ENCODE measurements at places on chromosomes 2 and 18.

DNA sequence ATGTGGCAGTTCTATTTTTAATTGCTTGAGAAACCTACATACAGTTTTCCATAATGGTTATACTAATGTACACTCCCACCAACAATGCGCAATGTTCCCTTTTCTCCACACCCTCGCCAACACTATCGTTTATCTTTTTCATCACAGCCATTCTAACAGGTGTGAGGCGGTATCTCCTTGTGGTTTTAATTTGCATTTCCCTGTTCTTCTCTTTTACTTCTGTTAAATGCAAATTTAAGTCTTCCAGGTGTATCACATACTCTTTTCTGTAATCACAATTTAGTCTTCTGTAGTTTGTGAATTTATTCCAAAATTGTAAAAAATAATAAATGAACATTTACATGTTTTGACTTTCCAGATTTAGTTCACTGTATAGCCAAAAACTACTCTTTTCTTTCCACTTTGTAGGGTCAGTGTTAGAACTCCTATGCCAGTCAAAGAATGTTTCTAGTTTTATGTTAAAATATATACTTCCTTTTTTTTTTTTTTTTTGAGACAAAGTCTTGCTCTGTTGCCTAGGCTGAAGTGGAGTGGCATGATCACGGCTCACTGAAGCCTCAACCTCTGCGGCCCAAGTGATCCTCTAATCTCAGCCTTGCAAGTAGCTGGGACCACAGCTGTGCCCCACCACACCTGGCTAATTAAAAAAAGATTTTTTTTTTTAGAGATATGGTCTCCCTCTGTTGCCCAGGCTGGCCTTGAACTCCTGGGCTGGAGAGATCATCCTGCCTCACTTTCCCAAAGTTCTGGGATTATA lies 15.4 kb upstream of the ACYP2 start:
- no peak for DNase-seq

DNA sequence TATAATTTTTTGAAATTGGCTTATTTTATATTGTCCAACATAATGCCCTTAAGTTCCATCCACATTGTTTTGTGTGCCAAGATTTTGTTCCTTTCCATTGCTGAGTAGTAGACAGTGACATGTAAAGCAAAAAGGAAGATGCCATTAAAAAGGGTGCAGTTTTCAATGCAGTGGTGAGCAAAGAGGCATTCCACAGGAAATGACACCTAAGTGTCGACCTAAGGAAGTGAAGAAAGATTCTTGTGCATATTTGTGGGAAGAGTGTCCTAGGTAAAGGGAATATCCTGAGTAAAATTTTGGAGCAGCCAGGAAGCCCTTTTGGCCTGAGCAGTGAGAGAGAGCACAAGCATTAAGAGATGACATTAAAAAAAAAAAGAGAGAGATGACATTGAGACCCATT lies 1099.9 kb downstream of the DPP10 start:
- DNase-seq, result no peak

DNA sequence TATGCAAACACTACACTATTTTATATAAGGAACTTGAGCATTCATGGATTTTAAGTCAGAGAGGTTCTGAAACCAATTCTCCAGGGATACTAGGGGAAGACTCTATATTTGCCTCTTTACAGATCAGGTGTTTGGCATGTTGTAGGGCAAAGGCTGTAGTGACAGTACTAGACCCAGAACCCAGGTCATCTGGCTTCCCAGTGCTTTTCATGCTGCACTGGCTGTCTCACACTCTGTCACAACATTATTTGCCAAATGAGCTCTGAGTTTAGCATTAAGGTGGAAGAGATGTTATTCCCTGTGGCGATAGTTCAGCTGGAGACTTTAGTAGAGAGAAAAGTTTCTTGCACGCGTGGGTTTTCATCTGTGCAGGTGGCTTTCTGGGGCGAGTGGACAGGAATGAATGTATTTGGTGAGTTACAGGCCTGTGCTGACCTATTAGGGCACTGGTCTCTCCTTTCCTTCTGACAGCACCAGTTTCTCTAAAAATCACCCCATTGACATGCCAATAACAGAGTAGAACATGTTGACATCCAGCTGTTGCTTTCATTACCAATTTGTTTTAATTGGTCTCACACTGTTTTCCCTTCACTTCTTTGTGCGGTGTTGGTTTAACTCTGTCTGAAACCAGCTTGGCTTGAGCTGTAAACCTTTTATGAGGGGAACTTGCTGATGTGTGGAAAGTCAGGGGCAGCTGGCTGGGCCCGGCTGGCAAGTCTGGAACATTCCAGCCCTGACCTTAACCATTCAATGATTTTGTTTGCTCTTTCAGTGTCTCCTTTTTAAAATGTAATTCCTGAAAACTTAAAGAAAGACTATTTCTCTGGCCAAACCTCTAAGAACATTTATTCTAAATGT lies 643.0 kb upstream of the FAM98A start:
- no peak for DNase-seq

DNA sequence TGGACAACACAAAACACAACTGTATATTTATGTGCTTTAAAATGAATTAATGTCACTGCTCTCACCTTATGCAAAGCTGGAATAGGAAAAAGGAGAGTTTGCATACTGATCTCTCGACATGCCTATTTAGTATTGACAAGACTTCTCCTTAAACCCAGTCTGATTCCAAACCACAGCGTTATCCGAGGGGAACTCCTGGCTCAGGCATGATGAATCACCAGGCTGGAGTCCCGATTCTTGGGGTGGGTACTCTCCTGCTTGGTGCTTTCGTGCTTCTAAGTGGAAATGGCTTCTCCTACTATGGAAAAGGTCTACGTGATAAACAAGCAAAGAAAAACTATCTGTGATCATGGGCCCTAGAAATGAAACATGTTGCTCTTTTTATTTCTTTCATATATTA lies 88.9 kb upstream of the SLC35G4 start:
- DNase-seq, result no peak

DNA sequence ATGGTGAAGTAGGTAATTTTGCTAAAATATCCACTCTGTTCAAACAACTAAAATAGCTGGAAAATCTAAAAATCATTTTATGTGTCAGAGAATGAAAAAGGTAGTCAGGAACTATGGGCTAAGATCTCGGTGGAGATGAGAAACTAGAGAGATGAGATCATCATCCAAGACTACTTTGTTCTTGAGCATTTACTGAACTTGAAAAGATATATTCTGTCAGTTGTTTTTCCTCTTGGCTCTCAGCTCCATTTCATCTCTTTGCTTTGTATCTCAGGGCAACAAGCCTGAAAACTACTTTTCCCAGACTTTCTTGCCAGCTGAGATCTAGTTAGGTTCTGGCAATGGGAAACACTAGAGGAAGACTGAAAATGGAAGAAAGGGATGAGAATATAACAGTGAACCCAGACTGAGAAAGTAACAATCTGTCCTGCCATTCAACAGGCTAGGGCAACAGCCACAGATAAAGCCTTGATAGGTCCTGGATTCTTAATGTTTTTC lies 346.2 kb upstream of the MEX3C start:
- DNase-seq, result no peak

DNA sequence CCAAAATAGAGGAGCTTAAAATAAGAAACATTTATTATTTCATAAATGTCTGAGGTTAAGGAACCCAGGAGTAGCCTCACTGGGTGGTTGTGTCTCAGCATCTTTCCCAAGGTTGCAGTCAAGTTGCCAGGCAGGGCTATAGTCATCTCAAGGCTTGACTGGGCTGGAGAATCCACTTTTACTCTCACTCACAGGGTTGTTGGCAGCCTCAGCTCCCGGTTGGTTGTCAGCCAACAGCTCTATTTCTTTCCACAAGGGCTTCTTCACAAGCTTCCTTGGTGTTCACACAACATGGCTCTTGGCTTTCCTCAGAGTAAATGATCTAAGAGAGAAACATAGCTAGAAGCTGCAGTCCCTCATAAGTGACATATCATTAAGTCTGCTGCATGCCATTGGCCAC lies 55.6 kb upstream of the TEX51 start:
- DNase-seq, result no peak

DNA sequence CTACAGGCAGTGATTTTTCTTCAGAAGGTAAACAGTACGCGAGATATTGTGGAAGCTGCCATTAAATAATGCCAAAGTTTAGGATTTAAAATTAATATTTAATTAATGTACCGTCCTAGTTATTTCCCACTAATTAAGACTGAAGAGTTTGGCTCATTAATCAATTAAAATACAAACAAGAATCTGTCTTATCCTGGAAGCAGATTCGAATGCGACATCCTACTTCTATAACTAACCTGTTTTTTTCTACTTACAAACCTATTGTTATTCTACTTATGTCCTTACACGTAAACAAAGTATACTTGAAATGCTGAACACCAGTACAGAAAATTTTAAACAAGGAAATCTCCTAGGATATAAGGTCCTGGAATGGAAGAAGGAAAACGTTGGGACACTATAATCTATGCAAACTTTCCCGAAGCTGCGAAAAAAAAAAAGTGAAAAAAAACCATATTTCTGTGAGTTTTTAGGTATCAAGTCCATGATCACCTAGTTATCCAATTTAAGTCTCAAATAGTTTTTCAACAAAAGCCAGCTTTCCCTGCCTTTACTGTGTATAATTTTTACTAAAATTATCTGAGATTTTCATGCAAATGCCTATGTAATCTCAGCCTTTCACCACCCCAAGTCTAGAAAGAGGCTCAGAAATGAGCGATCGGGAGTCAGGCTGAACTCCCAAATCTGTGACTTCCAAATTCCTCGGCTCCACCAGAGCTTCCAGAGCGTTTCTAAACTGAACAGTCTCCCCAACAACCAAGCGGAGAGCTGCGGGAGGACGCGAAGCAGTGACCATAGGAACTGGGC lies 1.2 kb upstream of the C2orf15 start:
- no peak for DNase-seq

DNA sequence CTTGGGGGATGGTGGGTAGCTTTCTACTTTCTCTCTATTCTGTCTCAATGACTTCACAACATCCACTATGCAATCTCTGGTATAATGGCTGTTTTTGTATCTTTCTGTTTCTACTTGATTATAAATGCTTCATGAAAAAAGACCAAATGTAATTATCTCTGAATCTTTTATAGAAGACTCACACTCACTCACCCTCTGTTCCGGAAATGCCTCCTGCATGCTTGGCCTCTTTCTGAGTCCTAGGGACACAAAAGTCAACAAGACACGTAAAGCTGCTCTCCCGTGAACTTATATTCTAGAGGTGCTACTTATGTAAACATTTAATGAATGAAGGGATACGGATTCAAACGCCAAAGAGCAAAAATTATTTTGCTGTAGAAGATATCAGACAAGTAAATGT lies 502.2 kb upstream of the SOX11 start:
- DNase-seq, result no peak

GRCh38 chr2:182220998-182221397 lies 205.8 kb downstream of the PDE1A start:
- no peak for DNase-seq

- DNase-seq, result no peak
These were observed 86.2 kb upstream of the RAB27B start for GRCh38 chr18:54742120-54742519.

DNA sequence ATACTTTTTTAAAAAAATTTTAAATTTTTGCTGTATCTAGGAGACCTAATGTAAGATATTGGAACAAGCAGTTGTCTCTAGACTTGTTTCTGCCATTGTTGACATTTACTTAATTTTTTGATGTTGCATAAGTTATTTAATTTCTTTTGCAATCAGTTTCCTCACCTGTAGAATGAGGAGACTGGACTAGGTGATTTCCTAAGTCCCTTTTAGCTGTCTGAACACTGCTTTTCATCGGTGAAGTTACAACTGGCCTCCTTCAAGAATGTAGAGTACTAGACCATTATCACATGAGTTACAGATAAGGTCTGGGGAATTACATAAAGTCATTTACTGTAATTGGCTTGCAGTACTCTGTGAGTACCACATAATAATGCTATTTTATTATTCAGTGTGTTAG lies 147.6 kb downstream of the LTBP1 start:
- DNase-seq, result no peak

- no peak for DNase-seq
These were observed 965.0 kb downstream of the DCDC2C start for GRCh38 chr2:4668381-4668780.

DNA sequence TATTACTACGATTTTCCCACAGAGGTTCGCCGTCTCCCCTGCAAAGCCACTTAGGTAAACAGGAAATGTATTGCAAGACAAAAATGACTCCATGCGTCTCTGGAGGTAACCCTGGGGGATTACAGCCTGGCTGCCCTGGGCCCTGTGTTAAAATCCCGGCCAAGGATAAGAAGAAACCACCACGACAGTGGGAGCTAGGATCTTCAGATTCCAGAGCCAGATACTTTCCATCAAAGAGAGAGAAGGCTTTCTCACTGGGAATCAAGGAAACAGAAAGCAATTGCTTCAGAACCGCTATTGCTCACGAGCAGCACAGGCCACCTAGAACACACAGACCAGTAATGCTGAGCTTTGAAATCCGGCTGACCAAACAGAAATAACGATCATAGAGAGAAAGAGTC lies 97.9 kb upstream of the ZNF516 start:
- no peak for DNase-seq

DNA sequence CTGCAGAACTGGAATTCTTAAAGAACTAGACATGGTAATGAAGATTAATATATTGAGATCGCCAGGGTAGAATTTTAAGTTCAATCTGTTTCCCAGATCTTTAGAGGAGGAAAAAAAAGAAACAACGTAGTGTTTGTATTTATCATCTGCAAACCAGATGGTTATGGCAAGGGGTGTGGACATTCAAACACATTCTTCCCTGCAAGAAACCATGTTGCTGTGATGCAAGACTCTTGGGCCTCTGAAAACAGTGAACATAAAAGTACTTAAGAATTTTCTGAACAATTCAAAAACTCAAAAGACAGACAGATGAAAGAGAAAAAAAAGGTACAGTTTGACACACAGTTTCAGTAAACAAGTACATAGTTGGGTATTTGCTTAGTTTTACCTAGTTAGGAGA lies 35.6 kb downstream of the COL5A2 start:
- DNase-seq, result no peak

- peak; percentile 45 for DNase-seq
These were observed 53.3 kb downstream of the ZNF236 start for GRCh38 chr18:76875390-76876325.

DNA sequence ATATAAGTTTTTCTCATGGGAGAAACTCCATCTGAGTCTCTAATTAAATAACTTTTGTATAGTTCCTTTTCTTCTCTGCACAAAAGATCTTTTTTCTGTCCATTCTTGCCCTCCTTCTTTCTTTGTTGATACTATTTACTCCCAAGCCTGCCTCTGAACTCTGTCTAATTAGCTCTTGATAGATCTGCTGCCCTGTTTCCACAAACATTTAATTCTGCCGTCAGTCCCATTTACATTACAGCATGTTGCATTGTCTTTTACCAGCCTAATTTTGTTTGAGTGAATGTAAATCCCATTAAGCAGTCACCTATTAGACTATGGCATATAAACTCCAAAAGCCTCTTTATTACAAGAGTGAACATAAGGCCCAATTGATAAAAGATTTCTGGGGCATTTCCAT lies 254.4 kb downstream of the ERBB4 start:
- DNase-seq, result no peak

DNA sequence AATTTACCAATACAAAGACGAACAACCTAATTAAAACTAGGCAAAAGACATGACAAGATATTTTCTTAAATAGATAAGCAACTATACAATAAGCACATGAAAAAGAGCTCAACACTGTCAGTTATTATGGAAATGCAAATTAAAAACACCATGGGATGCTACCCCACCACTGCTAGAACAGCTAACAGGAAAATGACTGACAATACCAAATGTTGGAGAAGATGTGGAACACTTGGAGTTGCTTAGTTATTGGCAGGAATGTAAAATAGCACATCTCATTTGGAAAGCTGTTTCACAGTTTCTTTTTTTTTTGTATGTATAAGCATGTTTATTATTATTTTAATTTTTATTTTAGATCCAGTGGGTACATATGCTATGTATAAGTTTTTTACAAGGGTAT lies 84.4 kb downstream of the CYRIA start:
- DNase-seq, result no peak

All from mesothelial cell of epicardium (in vitro differentiated cells).